ENCODE measurements at places on chromosomes 3 and 15.

DNA sequence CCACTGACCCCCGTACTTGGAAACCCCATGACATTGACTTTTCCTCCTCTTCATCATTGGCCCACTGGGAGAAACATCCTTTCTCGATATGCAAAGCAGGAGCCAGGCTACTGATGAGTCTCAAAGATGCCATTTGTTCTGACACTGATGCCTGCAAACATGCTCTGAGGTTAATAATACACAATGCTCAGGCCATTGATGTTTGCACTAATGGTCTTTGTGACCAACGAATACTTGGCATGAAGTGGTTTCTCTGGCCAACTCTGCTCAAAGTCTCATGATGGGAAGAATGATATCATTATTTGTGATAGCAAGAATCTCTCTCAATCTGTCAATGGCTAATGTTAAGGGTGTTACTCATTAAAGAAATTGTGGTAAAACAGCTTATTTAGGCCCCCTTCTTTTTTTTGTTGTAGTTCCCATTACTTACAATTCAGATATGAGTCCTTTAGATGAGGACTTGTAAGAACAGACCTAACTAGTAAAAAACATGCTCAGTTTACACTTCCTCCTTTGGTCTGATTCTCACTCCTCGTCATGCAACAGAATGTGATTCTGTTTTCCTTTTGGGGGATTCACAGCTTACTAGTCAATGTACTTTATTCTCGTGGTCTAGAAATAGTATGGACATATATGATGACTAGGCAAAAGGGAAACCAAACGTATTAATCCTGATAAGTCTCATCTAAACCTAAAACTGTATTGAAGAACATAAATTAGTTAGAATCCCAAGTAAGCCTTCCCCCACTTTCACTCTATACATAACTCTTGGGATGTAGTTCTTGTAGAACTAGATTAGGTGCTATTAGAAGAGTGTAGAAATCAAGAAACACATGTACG is 488.8 kb upstream of the DPPA4 start:
- no peak for DNase-seq

GRCh38 chr3:123334056-123334455 is 114.8 kb downstream of the ADCY5 start:
- DNase-seq, result no peak

- DNase-seq, result no peak
These were observed 47.6 kb downstream of the CTDSPL start for GRCh38 chr3:37909067-37909911.

GRCh38 chr3:67737906-67738865 is 83.8 kb upstream of the SUCLG2 start:
- DNase-seq, result no peak

DNA sequence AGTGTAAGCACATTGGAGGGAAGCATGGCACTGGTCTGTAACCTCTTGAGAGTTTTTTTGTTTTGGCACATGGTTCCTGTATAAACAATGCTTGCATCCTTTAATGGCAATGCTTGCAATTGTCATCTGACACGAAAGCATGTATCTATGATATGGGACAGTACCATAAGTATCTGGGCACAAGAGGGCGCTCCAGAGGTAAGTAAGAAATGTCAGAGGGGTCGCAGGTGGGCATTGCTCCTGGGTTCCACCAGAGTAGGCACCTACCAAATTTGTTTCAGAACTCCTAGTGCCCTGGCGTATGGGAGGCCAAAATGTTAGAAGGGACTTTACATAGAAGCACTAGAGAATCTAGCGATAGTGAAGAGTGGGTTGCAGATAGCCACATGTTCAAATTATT is 58.7 kb upstream of the BCHE start:
- DNase-seq, result no peak
